Hippocampal formation (tissue), 2 donors: ENCODE measurements at places on chromosomes 13 and 19.

DNA sequence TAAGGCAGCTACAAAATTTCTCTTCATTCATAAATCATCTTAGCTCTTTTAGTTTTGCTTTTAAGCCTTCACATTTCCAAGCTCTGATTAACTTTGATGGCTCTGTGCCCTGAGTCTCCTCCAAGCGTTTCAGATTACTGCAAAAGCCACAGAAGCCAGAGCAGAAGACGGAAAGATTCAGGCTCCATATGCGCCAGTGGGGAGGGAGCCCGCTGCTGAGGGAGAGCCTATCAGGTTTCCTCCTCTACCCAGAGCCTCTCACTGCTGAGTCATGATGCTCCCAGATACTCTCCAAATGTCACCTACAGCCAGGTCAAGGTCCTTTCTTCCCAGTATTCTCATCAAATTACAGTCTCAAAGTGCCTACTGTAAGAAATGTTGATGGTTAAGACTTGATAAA, 193.6 kb downstream of the RAP2A start:
- DNase-seq = no peak

- DNase-seq = no peak
These were observed 504.9 kb downstream of the FGF9 start for GRCh38 chr13:22175815-22176214.

DNA sequence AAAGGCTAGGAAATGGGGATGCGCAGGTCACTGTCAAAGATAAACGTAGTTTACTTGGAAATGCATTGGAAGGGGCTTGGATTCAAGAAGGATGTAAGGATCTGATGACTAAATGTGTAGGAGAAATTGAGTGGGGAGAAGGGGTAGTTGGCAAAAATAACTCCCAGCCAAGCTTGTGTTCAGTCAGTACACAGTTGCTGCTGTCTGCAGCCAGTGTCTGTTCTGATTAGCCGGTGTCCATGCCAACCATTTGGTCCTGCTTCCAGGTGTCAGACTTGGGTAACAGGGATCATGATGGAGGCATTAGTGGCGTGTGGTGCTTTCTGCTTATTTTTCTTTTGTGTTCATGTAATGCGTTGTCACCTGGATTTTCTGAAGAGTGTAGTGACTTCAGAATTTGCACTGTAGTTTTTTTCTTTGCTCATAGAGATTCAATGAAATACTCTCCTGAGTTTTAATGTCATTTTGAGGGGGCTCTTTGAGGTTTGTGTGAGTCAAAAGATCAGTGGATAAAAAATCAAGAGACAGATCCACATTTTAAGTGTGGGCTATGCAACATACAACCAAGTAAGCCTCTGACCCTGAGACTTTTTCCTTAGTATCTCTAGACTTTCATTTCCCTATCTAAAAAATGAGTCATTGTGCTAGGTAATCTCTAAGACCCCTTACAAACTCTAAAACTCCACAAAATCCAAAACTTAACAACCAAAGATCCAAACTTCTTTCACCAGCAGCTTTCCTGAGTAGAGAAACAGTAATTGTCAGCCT, 103.9 kb downstream of the WDFY2 start:
- no peak for DNase-seq

DNA sequence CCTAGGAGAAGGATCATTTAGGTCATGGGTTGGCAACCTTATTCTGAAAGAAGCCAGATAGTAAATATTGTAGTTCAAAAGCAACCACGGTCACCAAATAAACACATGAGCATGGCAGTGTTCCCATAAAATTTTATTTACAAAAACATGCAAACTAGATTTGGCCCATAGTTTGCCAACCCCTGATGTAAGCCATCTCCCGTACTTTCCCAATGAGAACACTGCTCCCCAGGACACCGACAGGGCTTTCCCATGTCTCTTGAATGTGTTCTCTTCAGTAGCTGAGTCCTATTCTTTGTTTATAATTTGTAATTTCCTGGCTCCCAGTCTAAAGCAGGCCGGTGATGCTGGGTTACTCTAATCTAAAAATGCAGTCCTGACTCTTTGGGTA, 239.6 kb downstream of the LHFPL6 start:
- DNase-seq = no peak

DNA sequence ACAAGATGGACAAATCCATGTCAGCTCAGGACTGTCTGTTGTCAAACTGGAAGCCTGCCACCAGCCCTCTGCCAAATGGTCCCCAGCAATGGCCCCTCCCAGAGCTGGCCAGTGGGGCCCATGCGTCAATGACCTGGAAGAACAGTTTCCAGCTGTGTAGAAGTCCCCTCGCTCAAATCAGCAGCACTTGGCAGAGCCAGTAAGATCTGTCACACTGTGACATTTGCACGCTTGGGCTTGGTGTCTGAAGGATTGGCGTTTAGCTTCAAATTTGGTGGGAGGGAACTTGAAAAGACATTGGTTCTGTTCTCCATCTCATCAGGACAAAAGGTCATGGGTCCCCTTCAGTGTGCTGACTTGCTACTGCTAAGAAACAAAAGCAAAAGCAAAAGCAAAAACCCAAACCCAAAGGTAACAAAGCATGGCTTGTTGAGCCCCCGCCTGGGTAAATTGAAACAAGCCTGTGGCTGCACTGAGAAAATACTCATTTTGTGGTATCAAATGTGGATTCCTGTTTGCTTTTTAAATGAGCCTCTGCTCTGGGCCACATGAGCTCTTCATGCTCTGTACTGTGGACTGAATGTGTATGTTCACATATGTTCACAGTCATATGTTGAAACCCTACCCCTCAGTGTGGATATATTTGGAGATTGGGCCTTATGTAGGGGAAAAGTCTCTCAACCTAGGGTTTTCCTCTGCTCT, 253.6 kb upstream of the MAB21L1 start:
- DNase-seq = no peak

GRCh38 chr13:91106565-91106964, 240.9 kb upstream of the MIR17HG start:
- DNase-seq = no peak

- DNase-seq = no peak
These were observed 436.6 kb upstream of the KLF12 start for GRCh38 chr13:74570834-74571233.

DNA sequence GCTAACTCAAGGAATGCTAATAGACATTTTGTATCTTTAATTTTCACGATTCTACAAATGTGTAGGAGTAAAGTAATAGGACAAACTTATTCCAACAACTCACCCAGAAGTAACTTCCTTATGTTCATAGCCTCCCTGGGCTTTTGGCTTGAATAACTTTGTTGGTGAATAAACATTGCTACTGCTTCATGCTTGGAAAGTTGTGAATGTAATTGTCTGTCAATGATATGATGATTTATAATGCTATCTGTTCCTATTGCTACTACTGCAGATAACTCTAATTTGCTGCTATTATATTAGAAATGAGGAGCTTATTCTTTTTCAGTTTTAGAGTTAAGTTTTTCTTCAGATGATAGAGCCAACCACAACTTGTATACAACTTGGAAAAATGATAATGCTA, 307.7 kb downstream of the PCDH9 start:
- no peak for DNase-seq

GRCh38 chr13:21383090-21383489, 76.0 kb downstream of the ZDHHC20 start:
- no peak for DNase-seq

DNA sequence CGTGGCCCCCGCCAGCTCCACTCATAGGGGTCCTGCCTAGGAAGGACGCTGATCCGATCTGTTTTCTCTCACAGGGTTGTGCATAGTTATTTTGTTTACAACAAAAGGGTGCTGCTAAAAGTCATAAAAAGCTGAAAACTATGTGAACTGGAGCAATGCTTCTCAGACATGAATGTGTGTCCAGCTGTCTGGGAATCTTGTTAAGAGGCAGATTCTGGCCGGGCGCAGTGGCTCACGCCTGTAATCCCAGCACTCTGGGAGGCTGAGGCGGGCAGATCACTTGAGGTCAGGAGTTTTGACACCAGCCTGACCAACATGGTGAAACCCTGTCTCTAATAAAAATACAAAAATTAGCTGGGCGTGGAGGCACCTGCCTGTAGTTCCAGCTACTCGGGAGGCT, 8.6 kb downstream of the LRRC4B start:
- no peak for DNase-seq

DNA sequence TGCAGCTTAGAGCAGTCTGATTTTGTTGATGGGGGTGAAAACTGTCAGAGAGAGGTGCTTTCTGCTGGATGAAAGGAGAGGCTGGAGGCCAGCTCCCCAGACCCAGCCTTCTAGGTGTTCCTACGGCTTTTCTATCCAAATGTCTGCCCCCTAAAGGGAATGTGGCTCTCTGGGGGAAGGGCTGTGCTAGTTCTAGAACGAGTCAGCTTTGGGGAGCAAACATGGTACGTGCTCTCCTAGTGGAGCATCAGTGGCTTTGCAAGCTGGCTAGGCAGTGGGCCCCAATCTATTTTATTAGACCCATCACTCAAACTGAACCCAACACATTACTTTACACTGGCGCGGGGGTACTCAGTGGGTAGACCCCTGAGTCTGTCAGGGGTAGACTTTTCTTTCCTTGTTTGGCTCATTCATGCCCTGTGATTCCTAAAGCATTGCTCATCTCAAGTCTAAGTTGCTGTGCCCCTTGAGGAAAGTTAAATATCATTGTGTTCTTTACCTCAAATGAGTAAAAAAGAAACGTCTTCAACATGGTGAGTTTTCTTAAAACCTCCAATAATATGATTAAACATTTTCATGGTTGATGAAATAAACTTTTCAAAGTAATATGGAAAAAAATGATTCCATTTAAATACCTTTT, 254.9 kb downstream of the DLEU7 start:
- no peak for DNase-seq

- DNase-seq = no peak
These were observed 25.3 kb downstream of the PEPD start for GRCh38 chr19:33496038-33496895.

DNA sequence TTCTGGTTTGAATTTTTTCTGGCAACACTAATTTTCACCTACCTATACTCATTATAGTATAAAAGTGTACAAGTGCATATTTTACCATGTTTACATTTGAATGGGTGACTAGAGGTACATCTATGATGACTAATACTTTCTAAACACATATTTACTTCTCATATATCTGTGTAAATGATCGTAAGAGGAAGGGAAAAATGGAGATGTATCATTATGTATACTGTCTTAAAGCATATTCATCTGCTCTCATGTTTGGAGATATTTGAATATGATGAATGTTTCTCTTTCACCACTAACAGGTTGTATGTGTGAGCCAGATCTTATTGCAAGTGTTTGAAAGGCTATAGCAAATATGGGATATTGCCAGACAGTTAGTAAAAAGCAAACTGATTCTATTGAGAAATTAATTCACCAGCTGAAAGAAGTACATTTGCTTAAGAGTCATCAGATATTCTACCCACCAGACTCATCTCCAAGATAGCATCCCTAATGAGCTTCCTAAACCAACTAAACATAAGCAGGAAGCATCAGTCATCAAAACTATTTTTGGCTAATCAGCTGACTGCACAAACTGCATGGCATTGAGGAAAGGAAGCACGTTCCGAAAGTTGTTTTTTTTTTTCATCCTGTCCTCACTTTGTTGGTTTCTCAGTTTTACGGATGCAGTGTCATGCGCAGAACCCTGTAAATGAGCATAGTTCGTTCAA, 738.2 kb downstream of the GPC5 start:
- no peak for DNase-seq

- DNase-seq = no peak
These were observed 12.1 kb downstream of the SLC5A5 start for GRCh38 chr19:17883627-17884410.

- no peak for DNase-seq
These were observed 30.5 kb downstream of the ZNF146 start for GRCh38 chr19:36245210-36246005.

DNA sequence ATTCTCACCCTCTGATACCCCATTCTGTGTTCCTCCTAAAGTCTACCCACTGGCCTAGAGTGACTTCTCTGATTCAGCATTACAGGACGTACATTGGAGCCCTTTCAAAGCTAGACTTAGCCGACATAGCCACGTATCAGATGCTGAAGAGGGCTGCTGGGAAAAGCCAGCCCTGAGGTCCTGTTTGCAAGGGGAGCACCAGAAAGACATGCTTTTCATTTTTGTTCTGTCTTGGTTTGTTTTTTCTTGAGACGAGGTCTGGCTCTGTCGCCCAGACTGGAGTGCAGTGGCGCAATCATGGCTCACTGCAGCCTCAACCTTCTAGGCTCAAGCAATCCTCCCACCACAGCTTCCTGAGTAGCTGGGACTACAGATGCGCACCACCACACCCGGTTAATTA, 6.3 kb upstream of the ZSWIM4 start:
- no peak for DNase-seq

GRCh38 chr13:24217601-24218281, 57.2 kb downstream of the SPATA13 start:
- DNase-seq = no peak

DNA sequence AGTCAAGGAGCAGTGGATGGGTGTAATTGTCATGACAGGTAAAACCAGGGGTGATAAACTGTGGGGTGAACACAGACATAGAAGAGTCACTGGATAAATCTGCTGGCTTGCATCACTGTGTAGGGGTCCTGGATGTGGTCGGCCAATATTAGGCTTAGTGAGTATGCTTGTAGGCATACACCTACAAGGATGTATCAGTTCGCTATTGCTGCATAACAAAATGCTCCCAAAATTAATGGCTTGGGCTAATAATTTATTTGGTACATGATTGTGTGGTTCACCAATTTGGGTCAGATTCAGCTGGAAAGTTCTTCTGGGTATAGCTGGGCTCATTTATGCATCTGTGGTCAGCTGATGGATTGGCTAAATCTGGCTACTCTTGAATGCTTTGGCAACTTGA, 11.2 kb upstream of the EVI5L start:
- no peak for DNase-seq

DNA sequence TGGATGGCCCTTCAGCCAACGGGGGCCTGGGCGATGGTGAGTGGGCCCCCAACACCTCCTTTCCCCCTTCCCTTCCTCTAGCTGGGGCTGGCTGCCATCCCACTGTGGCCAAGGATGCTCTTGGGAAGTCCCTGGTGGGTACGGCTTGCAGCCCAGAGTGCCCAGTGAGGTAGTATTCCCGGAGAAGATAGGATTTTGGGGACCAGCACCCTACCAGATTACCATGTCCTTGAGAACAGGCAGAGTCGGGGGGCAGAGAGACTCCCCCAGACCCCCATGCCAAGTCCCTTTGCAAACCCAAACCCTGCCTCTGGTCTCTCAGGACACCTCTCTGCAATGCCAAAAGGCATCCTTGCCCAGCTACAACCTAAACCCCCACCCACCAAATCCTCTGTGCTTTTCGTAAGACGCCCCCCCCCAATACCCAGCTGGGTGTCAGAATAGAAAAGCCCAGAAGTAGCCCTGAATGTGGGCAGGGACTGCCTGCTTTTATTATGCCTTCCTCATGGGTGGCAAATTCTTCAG, 1.7 kb downstream of the HIF3A start:
- DNase-seq = no peak

DNA sequence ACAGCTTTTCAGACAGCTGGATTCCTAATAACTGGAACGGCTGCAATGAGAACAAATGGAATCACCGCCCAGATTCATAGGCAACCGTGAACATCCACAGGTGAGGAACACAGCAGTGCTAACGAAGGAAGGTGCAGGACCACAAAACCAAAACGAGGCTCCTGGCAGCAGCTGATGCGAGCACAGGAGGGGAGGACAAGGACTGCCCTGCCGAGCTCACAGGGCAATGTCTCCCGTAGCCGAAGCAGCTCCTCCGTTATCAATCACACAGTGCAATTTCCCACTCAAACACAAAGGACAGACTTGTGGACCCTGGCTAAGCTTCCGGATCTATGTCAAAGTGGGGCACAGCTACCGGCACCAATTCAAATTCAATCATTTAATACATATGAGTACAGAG, 70.6 kb downstream of the STK24 start:
- DNase-seq = no peak
